ENCODE measurements at places on chromosomes 1 and 21.

GRCh38 chr21:44021064-44021463 is 9.0 kb downstream of the TRAPPC10 start:
- no peak for DNase-seq

DNA sequence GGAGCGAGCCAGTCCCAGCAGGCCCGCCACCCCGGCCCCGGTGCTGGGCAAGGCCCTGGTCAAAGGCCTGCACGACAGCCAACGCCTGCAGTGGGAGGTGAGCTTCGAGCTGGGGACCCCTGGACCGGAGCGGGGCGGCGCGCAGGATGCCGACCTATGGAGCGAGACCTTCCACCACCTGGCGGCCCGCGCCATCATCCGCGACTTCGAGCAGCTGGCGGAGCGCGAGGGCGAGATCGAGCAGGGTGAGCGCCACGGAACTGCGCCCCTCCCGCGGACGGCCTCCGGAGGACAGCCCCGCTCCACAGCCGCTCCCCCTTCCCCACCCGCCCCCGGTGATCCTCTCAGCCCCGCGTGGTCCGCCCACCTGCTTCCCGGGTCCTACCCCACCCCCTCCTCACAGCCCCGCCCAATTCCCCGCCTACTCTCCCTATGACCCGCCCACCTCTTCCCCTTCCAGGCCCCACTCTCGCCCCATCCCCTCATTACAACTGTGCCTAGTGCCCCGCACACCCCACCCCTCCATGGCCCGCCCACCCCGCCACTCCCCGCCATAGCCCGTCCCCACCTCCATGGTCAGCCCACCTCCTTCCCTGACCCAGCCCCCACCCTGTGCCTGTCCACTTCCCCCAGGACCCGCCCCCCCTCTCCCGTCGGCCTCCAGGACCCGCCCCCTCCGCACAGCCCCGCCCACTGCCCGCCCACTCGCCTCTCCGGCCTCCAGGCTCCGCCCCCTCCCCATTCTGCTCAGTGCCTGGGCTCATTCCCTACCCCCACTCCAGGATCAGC is 52.7 kb downstream of the VWA5B1 start:
- DNase-seq = no peak

- no peak for DNase-seq
Observed at GRCh38 chr1:201332616-201333335, 44.7 kb downstream of the TNNT2 start.

DNA sequence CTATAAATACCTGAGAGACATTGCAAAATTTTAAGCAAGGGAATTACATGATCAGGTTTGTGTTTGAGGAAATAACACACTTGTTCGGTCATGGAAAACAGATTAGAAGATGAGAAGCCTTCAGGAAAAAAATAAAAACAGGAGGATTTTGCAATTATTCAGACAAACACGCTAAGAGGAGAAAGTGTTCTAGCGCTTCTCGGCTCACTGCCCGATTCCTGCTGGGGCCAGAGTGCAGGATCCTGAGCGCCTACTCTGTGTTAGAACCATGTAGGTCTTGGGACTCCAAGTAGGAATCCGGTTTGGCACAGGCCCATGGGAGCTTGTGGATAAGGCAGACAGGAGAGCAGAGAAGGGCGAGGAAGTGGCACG is 8.1 kb upstream of the PRELP start:
- DNase-seq = no peak

GRCh38 chr1:181485287-181486097 is 2.2 kb downstream of the CACNA1E start:
- no peak for DNase-seq

DNA sequence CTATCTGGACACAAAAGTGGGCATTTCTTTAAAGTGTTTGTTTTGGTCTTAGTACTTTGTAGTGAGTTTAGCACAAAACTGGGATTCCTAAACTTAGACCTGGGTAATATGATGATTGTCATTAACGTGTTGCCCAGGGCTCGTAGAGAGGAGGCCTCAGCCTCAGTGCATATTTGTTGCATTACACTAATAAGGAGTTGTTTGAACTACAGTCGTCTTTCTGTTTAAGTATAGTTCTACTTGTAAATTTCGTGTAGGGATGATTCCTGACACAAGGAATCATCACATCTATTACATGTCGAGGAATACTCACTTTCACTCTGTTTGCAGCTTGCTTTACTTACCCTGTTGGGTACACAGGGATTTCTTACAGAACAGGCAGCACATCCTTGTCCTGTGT is 85.0 kb downstream of the PRDM2 start:
- DNase-seq = no peak

DNA sequence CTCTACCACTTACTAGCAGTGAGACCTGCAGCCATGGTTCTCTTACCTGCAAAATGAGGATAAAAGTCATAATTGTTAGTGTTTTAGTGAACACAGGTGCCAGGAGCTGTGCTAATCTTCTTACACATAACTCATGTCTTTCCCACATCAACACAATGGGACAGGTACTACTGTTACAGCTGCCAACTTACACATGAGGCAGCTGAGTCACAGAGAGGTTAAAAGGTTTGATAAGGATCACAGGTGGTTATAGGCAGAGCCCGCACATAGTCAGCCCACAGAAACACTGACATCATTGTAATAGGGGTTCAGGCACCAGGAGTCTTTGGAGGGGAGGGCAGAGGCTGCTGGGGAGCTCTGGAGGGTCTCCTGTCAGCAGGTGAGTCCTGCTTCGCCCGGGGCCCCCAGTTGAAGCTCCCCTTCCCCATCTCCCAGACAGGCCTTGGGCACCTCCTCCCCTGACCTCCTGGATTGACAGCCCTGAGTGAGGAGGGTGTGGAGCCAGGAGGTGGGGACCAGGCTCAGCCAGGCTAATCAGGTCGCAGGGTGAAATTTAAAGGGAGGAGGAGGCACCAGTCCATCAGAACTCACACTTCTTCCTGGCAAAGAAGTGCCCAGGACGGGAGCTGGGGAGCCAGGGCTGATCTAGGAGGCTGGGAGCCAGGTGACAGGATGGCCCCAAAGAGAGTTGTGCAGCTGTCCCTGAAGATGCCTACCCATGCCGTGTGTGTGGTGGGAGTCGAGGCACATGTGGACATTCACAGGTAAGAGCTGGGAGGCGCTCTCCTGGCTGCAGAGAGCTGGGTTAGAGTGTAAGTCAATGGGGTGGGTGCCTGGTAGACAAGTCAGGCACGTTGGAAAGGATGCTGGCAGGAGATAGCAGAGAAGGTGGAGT is at the start of gene PADI1:
PADI1 (plus strand) TSS at position 583 of the 895 bp plus-strand sequence; CDS start at position 673, 90 bp downstream.
- no peak for DNase-seq

Data from activated CD4-positive, alpha-beta T cell treated with anti-CD3 and anti-CD28 coated beads for 24 hours (primary cell).